ENCODE measurements at places on chromosomes 7 and 10.

DNA sequence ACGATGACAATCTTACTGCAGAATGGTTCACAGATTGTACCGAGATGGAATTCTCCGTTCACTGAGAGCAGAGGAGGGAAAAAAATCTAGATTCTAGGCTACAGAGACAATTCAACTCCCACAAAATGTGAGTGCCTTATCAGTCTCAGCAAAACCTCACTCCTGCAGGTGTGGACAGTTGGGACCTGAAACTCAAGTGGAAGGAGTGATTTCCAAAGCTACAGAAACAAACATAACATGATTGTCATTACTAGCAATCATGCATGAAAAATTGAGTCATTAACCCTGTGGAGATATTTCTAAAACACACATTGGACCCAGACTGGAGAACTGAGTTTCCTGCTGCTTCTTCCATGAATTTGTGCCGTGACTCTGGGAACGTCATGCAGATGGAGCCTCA lies 70.3 kb downstream of the CALML3 start:
- no peak overlapping the region for H3K4me3 ChIP-seq
- peaks cover 32% of the 10 kb centered on the region for H3K4me1 ChIP-seq
- no peaks in the 10 kb centered on the region for H3K36me3 ChIP-seq
- no peak overlapping the region for H3K27ac ChIP-seq
- DNase-seq: no peak

- H3K27ac ChIP-seq: no peak overlapping the region
- H3K27me3 ChIP-seq: no peaks in the 10 kb centered on the region
- H3K36me3 ChIP-seq: no peaks in the 10 kb centered on the region
- peaks cover 8% of the 10 kb centered on the region for H3K4me1 ChIP-seq
- H3K4me3 ChIP-seq: no peak overlapping the region
These were observed 12.0 kb upstream of the MARVELD1 start for GRCh38 chr10:97701438-97702069.

DNA sequence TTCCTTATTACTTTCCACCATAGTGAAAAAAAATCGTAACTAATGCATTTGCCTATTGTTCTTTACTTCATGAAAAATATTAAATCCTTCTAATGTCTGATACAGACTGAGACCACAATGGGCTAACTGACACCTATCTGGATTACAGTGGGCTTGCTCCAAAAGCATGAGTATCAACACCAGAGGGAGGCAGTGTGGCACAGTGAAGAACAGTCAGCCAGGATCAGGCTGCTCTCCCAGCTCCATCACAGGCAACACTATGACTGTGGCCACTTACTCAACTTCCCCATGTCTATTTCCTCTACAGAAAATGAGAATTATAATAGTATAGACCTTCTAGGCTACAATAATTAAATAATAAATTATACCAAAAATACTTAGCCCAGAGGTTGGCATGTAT lies 97.2 kb downstream of the SLC25A13 start:
- no peak overlapping the region for H3K4me3 ChIP-seq
- H3K27me3 ChIP-seq: no peaks in the 10 kb centered on the region
- DNase-seq: peak; percentile 12
- H3K4me1 ChIP-seq: peaks cover 18% of the 10 kb centered on the region
- peaks cover 18% of the 10 kb centered on the region for H3K36me3 ChIP-seq

GRCh38 chr10:23376229-23376655 lies 31.6 kb upstream of the C10orf67 start:
- no peaks in the 10 kb centered on the region for H3K27me3 ChIP-seq
- H3K27ac ChIP-seq: no peak overlapping the region
- no peak for DNase-seq
- H3K4me3 ChIP-seq: no peak overlapping the region

DNA sequence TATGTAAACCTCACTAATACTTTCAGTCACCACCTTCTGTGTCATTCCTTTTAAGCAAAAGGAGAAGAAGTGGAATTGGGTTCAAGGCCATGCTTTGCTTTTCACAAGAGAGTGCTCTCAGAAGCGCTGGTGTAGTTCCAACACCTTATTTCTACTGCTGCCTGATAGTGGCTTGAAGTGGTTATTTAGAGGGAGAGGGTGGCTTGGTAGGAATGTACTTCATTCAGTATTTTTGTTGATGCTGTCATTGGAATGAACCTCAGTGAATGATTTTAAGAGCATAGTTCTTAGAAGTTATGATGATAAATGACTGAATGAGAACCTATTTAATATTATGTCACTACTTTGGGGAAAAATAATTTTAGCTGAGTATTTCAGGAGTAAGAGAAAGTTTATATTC lies 396.7 kb downstream of the EXOC4 start:
- H3K4me3 ChIP-seq: no peak overlapping the region
- peak overlapping the region; percentile 69 for H3K27ac ChIP-seq
- peaks cover 34% of the 10 kb centered on the region for H3K4me1 ChIP-seq
- DNase-seq: no peak
- no peaks in the 10 kb centered on the region for H3K36me3 ChIP-seq

DNA sequence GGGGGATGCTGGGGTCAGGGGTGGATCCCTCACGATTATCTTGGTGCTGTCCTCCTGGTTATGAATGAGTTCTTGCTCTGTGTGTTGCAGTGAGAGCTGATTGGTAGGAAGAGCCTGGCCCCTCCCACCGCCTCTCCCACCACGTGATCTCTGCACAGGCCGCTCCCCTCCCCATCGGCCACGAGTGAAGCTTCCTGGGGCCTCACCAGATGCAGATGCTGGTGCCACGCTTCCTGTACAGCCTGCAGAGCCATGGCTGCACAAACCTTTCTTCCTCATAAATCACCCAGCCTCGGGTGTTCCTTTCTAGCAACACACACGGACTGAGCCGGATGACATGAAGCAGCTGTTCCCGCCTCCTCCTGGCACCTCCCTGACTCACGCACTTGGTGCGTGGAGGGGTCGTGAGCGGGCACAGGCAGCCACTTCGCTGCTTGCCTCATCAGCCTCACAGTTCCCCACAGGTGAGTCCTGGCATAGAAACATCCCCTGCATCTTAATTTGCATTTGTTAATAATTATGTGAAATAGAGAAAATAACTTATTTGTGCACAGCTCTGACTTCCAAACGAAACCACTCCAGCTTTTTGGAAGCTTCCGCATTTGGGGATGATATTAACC lies 210.8 kb downstream of the ADARB2 start:
- H3K27ac ChIP-seq: no peak overlapping the region
- no peaks in the 10 kb centered on the region for H3K36me3 ChIP-seq
- H3K4me1 ChIP-seq: no peaks in the 10 kb centered on the region
- DNase-seq: no peak
- H3K4me3 ChIP-seq: no peak overlapping the region
- peaks cover 23% of the 10 kb centered on the region for H3K27me3 ChIP-seq

- H3K27me3 ChIP-seq: no peaks in the 10 kb centered on the region
- no peaks in the 10 kb centered on the region for H3K4me1 ChIP-seq
- no peak for DNase-seq
- H3K36me3 ChIP-seq: no peaks in the 10 kb centered on the region
- no peak overlapping the region for H3K27ac ChIP-seq
- H3K4me3 ChIP-seq: no peak overlapping the region
These were observed 84.8 kb downstream of the HBP1 start for GRCh38 chr7:107253599-107253998.

DNA sequence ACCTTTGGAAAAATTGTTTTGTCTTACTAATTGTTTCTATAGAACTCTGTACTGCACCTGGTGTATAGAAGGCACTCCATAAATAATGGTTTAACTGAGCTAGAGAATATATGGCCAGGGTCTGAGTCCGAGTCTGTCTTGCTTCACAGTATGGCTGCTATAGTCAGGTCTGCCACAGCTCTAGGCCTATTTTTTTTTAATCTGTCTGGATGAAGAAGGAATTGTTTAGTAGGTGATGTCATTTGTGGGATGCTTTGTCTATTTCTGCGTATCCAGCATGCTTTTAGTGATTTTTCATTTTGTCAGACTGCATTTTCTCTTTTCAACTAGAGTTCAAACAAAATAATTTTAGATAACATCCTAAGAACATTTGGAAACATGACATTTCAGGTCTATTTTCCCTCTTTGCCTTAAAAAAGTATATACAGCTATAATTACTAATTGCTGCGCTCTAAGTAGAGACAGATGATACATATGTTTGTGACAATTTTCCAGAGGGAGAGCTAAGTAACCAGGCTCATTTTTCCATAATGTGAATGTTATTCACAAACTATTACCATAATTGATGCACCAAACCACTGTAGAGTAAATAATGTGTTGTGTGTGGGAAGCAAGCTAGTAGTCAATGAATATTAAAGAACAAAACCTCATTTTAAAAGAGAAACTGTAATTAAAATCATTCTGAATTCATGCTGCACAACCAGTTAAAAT lies 361.7 kb downstream of the AUTS2 start:
- H3K27me3 ChIP-seq: no peaks in the 10 kb centered on the region
- no peak for DNase-seq
- no peak overlapping the region for H3K4me3 ChIP-seq
- H3K36me3 ChIP-seq: no peaks in the 10 kb centered on the region
- H3K27ac ChIP-seq: no peak overlapping the region
- H3K4me1 ChIP-seq: no peaks in the 10 kb centered on the region

DNA sequence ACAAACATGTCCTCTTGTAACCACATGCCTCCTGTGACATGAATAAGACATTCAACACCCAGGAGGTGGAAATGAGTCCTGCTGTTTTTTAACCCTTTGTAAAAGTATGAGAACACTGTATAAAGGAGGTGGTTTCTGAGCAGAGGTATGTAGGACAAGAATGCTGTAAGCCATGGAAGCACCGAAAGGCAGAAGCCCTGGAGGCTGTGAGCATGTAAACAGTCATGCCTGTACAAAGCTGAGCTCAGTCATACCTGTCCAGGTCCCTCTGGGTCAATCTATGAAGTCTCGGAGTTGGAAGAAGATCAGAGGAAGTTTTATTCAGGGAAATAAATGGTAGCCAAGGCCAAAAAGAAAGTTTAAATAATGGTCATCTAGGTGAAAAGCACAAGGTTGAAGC lies 34.7 kb upstream of the XPNPEP1 start:
- no peak overlapping the region for H3K4me3 ChIP-seq
- H3K27ac ChIP-seq: no peak overlapping the region
- no peaks in the 10 kb centered on the region for H3K36me3 ChIP-seq
- H3K4me1 ChIP-seq: peaks cover 29% of the 10 kb centered on the region
- H3K27me3 ChIP-seq: no peaks in the 10 kb centered on the region
- no peak for DNase-seq

- no peaks in the 10 kb centered on the region for H3K36me3 ChIP-seq
- peaks cover 61% of the 10 kb centered on the region for H3K27me3 ChIP-seq
- no peak overlapping the region for H3K27ac ChIP-seq
- H3K4me1 ChIP-seq: no peaks in the 10 kb centered on the region
- no peak overlapping the region for H3K4me3 ChIP-seq
These were observed 125.6 kb upstream of the HABP2 start for GRCh38 chr10:113427236-113427735.

- no peak overlapping the region for H3K4me3 ChIP-seq
- H3K36me3 ChIP-seq: no peaks in the 10 kb centered on the region
- no peak for DNase-seq
- no peaks in the 10 kb centered on the region for H3K4me1 ChIP-seq
- peaks cover 56% of the 10 kb centered on the region for H3K27me3 ChIP-seq
These were observed 6.2 kb downstream of the WNT8B start for GRCh38 chr10:100468978-100469377.

- H3K27me3 ChIP-seq: peaks cover 19% of the 10 kb centered on the region
- H3K4me1 ChIP-seq: no peaks in the 10 kb centered on the region
- no peak for DNase-seq
- no peak overlapping the region for H3K27ac ChIP-seq
- no peaks in the 10 kb centered on the region for H3K36me3 ChIP-seq
These were observed 25.5 kb upstream of the PRKG1 start for GRCh38 chr10:51048792-51049191.

DNA sequence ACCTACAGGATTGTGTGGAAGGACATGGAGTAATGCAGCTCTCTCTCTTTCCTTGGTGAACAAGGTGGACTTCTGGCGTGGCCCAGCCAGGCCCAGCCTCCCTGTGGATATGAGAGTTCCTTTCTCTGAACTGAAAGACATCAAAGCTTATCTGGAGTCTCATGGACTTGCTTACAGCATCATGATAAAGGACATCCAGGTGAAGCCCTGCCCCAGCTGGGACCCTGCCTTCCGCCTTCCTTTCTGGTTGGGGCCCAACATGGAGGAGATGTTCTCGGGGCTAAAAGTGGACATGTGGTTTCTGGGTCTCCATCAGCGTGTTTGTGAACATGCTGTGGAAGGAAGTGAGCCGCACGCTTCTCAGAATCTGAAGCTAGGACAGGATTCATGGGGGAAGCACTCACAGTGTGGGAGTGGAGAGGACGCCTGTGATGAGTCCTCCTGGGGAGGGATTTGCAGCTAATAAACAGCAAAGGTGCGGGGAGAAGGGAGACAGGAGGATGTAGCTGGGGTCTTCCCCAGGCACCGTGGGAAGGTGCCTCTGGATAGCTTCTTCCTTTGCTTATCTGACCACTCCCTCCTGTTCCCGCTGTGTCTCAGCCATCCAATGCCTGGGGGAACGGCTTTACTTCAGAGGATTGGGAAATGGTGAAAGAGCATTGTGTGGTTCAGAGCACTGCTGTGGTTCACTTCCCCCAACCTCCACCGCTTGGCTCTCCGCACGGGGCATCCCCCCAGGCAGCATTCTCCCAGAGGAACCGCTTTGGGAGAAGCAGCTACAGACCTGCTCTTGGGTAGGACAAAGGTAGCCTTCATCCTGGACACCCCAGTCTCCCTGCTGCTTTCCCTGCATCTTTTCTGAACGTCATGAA lies 5.5 kb downstream of the CPA5 start:
- H3K36me3 ChIP-seq: no peaks in the 10 kb centered on the region
- no peak overlapping the region for H3K4me3 ChIP-seq
- peak overlapping the region; percentile 55 for H3K27ac ChIP-seq
- H3K4me1 ChIP-seq: peaks cover 42% of the 10 kb centered on the region
- H3K27me3 ChIP-seq: no peaks in the 10 kb centered on the region

DNA sequence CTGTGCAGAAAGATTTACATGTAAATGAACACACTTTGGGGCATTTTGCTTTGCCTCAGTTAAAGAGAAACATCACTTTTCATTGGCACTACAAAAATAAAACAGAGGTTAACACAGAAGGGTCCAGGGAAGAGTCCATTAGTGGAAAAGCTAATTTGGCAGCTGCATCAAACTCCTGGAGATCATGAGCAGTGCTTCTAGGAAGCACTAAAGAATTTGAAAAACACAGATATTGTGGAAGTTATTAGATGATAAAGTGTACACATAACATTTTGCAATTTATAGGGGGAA lies 161.2 kb downstream of the LRRTM3 start:
- H3K4me1 ChIP-seq: no peaks in the 10 kb centered on the region
- H3K36me3 ChIP-seq: no peaks in the 10 kb centered on the region
- H3K27me3 ChIP-seq: peaks cover 89% of the 10 kb centered on the region
- DNase-seq: no peak
- H3K27ac ChIP-seq: no peak overlapping the region

GRCh38 chr7:130364451-130364850 lies 15.8 kb upstream of the CPA1 start:
- no peak overlapping the region for H3K4me3 ChIP-seq
- peak overlapping the region; percentile 83 for H3K27ac ChIP-seq
- H3K4me1 ChIP-seq: peaks cover 36% of the 10 kb centered on the region
- no peaks in the 10 kb centered on the region for H3K27me3 ChIP-seq
